ENCODE measurements at places on chromosomes 6 and 20.

- DNase-seq = no peak
Observed at GRCh38 chr6:111652156-111652555, 46.5 kb upstream of the TRAF3IP2 start.

DNA sequence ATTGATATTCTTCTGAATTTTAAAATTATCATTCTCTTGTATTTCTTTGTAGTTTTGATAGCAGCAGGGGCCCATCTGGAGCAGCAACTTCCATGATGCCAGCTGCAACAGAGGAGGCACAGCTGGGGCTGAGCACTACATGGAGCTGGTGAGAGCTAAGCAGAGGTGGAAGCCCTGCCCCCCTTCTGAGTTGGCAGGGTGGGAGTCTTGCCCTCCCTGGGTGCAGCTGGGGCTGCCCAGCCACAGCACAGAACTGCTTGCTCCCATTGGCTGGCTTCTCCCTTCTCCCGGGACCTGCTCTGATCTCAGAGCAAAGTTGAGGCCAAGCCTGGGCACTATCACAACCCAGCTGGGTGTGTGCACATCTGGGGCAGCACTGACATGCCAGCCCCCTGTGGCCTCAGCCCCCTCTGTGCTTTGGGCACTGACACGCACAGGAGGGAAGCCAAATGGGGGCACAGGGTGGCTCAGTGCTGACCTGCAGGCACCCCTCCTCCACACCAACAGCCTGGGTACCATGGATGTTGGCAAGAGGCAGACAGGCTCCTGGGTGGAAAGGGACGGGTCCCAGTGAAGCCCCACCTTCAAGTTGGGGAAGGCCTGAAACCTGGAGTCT, 69.1 kb upstream of the EYA4 start:
- DNase-seq = no peak

- DNase-seq = peak; percentile 8
Observed at GRCh38 chr6:156102129-156102528, 646.5 kb upstream of the NOX3 start.

DNA sequence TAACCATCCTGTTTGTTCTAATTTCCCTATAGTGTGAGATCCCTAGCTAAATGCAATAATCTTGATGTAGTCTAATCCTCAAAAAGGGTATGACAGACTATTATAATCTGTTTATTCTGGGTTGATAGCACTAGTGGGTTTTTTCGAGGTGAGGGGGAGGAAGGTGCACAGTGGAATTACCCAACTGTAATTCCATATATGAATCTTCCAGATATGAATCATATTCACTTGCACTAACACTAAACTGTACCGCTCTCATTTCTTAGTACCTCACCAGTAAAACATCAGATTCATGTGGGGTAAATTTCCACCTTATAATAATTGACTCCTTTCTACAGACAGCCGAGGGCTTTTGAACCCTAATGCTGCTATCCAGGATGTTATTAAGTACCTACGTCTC, 16.5 kb downstream of the NCOA7 start:
- no peak for DNase-seq

DNA sequence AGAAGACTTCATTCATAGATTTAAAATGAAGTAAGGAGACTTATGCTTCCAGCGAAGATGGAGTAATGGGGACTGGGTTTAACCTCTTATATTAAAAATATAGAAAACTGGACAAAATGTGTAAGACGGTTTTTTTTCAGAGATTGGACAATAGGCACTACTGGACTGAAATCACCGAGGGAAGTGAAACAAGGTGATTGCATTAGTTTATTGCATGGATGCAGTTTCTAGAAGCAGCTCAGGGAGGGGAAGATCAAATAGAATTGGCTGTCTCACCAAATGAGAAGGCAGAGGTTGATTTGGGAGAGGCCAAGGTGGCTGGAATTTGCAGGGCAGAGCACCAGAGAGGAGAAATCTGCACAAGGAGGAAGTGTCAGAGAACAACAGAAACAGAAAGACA, 162.6 kb downstream of the DNAH8 start:
- no peak for DNase-seq

GRCh38 chr20:9360431-9360830, 154.0 kb upstream of the LAMP5 start:
- DNase-seq = no peak

GRCh38 chr6:152154559-152155356, 347.3 kb downstream of the ESR1 start:
- DNase-seq = no peak
